ENCODE measurements at places on chromosomes 16 and 17.

DNA sequence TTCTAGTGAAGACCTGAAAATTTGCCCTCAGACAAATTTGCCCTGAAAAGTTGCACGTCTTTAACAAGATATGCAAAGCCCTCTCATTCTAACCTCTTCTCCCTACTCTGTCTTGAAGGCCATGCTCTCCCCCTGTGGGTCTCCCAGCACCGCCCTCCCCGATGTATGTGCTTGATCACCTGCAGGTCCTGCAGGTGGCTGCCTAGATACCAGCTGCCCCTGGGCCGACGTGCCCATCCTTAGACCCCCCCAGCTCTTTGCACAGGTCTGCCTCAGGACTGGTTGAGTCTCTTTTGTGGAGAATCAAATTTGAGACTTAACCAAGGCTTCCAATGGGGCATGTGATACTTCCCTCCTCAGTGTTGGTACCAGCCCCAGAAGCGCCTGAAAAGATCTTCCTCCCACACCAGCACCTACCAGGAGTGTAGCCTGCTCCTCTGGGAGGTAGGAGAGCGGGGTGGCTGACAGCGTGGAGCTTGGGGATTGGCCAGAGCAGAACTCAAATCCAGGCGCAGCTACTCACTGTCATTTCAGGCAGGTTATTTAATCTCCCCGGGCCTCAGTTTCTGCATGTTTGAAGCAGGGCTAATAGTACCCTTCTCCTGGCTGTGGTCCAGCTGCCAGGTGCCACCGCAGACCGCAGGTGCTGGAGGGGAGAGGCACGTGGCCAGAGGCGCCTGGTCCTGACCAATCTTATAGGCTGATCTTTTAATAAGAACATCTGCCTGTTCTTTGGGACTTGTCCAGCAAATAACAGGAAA, 4.5 kb upstream of the MRPL38 start:
- DNase-seq = no peak

DNA sequence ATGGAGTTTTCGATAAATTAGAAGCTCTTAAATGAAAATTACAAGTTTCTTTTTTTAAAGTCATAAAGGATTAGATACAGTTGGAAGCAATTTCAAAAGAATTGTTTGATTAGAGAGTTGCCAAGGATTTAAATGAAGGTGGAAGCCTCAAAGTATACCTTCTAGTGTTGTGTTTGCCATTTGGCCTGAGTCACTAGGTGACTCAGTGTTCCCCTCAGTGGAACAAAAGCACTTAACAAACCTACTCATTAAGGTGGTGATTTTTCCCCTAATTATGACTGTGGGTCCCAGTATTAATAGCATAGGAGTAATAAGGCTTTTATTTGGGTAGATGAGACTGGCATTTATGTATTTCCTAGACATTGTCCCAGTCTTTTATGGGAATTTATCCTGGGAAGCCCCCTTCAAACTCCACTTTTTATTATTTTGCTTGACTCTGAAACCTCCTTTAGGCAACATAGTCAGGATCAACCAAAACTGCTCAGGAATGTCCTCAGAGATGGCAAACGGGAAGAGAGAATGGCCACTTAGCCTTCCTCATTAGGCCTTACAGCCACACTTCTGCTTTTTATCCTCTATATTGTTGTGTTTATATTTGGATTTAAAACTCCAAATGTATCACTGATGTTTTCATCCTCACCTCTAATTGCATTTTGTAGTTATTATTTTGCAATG, 161.0 kb downstream of the FTO start:
- no peak for DNase-seq

- DNase-seq = no peak
Observed at GRCh38 chr16:74305978-74306784, 9.6 kb downstream of the PSMD7 start.

DNA sequence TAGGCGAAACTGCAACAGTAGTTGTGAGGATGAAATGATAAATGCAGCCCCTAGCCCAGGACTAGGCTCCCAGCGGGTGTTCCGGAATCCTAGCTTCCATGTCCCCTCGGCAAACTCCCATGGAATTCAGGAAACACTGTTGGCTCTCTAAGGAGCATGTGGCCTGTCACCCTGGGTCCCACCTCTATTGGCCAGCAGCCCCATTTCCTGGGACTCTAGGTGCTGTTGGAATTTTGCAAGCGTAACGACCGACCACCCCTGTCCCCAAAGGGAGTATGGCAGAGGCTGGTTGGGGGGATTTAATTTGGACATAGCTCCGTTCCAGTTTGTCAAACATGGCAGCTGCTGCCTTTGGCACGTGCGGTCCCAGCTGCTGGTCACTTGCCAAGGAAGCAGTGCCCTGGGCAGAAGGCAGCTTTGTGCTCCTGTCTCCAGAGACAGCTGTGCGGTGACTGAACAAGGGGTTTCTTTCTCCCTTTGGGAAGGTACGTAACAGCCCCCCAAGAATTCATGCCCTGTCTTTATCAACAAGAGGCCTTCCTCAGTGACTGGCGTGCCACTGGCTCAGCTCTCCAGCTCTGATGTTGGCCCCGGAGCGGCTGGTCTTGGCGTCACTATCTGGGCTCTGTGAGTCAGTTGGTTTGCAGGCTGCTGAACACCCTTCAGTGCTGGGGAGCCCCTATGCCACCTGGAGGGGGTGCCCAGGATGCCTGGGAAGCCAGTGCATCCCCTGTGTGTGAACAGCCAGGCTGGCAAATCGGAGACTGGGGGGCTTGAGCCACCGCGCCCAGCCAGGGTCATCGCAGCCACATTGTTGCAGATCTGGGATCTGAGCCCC, 235.2 kb upstream of the TNRC6C start:
- no peak for DNase-seq

GRCh38 chr17:32777436-32777835, 99.5 kb downstream of the MYO1D start:
- DNase-seq = no peak

DNA sequence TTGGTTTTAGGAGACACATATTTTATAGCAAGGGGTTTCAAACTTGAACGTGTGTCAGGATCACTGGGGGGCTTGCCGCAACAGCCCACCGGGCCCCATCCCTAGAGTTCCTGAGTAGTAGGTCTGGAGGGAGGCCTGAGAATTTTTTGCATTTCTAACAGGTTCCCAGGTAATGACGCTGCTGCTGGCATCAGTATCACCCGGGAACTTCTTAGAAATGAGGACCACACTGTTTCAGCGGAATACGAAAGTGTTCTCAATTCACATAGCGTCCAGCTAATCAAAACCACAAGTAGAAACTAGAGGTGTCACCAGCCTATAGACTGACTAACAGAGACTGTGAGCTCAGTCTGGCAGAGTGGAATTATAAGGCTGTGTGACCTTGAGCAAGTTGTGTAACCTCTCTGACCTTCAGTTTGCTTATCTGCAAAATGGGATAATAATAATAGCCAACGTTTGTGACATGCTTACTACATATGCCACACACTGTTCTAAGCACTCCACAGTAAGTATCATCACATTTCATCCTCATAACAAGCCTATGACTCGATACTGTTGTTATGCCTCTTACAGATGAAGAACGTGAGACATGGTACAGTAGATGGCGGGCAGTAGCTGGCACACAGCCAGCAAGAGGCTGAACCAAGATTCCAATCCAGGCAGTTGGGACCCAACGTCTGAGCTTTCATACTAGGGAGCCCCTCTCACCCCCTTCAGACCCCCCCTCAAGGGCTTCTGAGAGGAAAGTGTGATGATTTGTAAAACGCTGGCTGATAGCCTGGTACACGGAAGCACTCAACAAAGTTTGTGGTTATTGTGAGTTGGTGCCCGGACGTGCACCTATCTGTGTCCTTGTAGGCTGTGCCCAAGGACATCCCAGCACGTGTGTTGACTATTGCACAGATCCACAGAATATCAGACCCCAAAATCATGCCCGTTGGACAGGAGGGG, 4.6 kb upstream of the ICAM2 start:
- DNase-seq = peak; percentile 31

- no peak for DNase-seq
Observed at GRCh38 chr17:4743898-4744297, 4.2 kb upstream of the CXCL16 start.

GRCh38 chr16:67000384-67001351, 12.3 kb downstream of the CES4A start:
- peak; percentile 40 for DNase-seq

DNA sequence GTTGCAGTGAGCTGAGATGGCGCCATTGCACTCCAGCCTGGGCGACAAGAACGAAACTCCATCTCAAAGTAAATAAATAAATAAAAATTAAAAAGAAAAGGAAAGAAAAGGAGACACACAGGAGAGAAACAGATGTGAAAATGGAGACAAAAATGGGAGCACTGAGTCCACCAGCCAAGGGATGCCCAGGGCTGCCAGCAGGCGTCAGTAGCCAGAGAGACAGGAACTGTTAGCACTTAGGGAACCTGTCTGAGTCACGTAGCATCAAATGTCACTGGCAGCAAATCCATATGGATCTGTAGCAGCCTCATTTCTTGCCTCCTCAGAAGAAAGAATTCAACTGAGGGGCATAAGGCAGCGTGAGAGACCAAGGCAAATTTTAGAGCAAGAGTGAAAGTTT, 79.7 kb downstream of the CYLD start:
- DNase-seq = no peak

- no peak for DNase-seq
Observed at GRCh38 chr17:2952174-2952845, 111.1 kb downstream of the OR1D5 start.

DNA sequence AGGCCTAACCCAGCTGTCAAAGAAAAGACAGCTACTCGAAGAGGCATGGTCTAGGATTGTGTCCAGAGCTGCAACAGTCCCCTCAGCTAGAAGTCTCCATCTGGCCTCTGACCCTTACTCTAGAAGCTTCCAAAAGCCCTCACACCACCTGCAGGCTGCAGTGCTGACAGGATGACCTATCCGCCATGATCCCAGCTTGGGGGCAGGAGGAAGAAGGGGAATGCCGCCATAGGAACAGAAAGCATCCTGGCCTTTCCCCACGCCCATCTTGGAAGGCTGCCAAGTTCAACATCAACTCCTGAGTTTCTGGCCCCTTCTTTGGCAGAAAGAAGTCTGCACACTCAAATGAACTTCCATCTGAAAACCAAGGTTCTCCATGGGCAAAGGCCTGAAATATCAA, 3.1 kb upstream of the KRT36 start:
- no peak for DNase-seq

DNA sequence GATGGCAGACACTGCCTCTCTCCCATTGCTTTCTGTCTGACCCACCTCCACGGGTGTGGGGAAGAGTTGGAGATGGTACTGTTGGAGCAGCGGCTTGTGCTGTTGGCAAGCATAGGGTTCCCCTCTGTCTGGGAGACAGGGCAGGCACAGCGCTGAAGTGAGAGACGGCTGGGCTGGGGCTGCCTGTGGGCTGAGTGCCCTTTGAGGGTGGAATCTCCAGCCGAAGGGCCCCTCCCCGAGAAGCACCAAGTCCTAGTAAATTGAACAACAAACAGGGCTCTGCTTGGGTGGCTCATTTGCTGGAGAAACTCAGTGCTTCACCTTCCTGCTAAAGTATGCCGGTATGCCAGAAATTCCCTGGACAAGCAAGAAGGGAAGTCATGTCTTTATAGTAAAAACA, 79.7 kb downstream of the KSR1 start:
- DNase-seq = no peak

Data from activated CD4-positive, alpha-beta T cell treated with anti-CD3 and anti-CD28 coated beads for 1 hour (primary cell).